ENCODE measurements at places on chromosomes 7 and 10.
A peak's percentile ranks its signal among the peaks of the same experiment; 100 is the strongest.

DNA sequence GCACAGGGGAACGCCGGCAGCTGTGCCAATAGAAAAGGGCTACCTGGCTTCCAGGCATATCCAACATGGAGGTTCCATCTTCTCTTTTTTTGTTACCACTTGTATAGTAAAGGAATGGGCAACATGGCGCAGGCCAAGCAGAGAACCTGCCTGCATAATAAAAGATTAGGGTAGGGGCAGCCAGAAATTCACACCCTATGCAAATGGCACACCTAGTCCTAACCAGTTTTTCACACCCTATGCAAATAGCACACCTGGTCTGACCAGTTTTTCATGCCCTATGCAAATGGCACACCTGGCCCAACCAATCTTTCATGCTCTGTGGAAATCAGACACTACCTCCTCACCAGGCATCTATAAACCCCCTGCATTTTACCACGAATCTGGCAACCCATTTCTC, 369.5 kb downstream of the IPMK start:
- DNase-seq = no peak

DNA sequence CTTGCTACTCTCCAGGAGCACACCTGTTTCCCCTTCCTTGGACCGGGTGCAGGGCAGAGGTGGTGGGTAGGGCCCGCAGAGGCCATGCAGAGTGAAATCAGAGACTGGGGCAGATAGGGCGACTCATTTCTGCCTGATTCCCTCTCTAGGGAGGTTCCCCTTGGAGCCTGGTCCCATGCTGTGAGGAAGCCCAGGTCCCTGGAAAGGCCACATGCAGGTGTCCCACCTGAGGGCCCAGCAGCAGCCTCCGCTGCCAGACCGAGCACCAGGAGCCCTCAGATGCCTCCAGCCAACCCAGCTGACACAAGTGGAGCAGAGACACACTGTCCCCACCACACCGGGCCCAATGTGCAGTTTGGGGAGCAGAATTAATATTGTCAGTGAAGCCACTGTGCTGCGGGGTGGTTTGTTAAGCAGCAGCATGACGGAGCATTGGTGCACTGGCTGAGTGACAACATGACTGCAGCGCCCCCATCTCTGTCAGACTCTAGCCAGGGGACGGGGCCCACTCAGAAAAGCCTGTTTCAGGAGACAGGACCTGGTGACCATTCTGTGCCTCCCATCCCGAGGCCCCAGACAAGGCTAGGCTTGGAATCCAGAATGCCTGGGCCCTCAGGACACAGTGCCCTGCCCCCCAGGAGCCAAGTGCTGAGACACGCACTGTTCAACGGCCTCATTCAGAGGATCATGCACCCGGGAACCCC, 30.4 kb upstream of the RET start:
- no peak for DNase-seq

GRCh38 chr7:120404042-120404441, 131.1 kb downstream of the KCND2 start:
- no peak for DNase-seq

- DNase-seq = no peak
Observed at GRCh38 chr7:4076701-4077294, 605.3 kb upstream of the FOXK1 start.

DNA sequence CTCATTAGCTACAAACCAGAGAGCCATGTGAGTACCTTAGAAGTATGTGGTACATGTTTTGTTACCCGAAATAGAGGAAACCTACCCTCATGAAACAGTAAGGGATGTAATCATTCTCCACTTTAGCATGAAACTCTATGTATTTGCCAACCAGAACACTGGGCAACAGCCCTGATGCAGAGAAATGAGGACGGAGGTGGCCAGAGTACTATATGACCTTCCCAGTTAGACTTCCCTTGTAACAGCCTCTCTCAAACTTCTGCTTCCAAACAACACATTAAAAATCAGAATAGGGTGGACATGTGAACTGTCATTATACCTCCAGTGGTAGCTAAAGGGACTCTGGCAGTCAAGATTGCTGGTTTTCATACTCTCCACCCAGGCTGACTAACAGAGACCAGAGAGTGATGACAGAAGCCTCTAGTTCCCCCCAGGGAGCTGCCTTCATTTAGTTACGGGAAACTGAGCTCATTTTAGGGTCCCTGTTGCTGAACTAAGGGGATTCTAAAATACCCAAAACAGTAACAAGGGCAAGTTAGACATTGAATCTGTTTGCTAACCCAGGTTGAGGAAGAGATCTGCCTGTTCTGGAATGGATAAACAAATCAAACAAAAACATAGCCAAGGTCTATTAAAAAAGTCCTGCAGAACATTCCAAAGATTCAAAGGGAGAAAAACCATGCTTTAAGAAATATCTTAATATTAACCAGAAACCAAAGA, 83.1 kb downstream of the VPS41 start:
- no peak for DNase-seq

GRCh38 chr7:136869001-136869961, 829 bp downstream of the CHRM2 start:
- DNase-seq = no peak

GRCh38 chr10:44513591-44513990, 128.7 kb upstream of the CXCL12 start:
- no peak for DNase-seq

DNA sequence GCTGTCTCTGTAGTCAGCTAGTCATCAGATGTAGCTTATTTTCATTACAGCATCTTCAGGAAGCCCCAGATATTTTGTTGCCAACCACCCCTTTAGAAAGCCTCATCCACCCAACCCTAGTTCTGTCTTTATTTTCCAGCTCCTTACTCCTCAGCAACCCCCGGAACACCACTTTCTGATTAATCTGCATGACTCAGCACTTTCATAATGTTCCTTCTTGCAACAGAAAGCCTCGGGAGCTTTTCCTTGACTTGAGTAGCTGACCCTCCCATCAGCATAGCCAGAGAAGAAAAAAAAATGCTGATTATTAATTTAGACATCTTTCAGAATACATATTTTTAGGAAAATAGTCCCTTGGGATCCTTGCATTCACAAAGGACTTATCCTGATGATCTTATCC, 244.0 kb upstream of the CXCL12 start:
- DNase-seq = no peak

DNA sequence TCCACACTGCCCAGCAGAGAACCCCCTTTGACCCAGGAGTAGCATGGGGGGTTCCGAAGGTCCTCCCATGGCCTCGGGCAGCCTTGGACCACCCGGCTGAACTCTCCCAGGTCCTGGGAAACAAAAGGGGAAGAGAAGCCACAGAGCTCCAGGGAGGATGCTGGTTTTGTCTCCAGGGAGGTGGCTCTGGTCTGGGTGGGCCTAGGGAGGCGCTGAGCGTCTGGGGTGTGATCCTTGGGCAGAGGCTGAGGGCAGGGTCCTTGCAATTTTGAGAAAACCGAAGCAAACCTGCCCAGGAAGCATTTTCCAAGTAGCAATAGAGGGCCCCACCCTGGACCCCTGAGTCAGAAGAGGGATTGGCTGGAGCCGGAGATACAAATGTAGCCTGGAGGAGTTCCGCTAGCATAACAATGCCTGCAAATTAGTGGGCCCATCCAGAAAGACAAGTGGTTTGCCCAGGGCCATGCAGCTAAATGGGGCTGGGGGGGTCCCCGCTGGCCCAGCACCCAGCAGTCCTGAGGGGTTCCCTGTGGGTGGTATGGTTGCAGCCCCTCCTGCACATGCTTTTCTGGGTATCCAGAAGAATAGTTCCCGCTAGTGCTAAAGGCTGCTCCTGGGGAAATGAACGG, 2.0 kb downstream of the UTF1 start:
- DNase-seq = no peak

DNA sequence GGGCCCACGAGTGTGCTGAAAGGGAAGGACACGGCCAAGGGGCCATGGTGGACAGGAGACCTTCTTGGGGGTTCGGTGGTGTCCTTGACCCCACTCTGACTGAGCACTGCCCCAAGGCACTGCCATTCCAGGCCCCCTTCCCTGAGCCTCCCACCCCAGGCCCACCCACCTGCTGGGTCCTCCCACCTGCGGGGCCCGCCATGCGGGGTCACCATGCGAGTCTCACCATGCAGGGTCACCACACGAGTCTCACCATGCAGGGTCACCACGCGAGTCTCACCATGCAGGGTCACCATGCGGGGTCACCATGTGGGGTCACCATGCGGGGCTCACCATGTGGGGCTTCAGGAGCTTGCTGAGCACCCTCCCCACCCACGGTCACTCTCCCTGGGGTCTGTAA, 76.3 kb downstream of the LHPP start:
- DNase-seq = no peak

- no peak for DNase-seq
Observed at GRCh38 chr7:24830440-24831050, 73.3 kb upstream of the GSDME start.

DNA sequence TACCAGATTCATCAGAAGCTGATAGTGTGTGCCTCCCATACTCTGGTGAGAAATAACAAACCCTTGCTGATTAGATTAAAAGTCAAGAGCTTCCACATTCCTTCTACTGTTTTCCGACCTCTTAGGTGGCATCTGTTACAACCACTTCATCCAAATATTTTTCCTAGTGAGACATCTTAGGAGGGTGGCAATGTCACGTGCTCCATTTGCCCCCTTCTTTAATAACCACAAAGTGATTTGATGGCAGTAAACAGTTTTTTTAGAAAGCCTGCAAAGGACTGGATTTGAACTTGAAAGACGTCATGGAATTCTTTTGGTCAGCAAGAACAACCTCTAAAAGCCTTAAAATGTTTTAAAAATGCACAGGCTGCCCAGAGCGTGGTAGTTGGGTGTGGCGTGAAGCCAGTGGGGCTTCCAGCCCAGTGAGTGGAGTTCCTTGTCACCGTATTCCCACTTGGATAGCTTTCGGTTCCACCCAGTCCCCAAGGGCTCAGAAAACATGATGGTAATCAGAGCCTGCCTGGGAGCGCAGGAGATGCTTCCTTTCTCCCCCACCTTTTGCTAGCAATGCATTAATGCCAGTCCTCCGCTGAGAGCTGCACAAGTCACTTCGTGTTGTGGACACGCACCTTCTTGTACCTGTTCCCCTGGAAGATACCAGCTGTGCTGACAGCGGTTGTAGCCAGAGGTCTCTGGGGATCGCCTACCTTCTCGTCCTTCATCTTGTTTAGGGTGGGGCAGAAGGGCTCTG, 256.4 kb downstream of the KIAA1217 start:
- DNase-seq = no peak

GRCh38 chr10:44745920-44746319, 165.2 kb upstream of the TMEM72 start:
- no peak for DNase-seq

DNA sequence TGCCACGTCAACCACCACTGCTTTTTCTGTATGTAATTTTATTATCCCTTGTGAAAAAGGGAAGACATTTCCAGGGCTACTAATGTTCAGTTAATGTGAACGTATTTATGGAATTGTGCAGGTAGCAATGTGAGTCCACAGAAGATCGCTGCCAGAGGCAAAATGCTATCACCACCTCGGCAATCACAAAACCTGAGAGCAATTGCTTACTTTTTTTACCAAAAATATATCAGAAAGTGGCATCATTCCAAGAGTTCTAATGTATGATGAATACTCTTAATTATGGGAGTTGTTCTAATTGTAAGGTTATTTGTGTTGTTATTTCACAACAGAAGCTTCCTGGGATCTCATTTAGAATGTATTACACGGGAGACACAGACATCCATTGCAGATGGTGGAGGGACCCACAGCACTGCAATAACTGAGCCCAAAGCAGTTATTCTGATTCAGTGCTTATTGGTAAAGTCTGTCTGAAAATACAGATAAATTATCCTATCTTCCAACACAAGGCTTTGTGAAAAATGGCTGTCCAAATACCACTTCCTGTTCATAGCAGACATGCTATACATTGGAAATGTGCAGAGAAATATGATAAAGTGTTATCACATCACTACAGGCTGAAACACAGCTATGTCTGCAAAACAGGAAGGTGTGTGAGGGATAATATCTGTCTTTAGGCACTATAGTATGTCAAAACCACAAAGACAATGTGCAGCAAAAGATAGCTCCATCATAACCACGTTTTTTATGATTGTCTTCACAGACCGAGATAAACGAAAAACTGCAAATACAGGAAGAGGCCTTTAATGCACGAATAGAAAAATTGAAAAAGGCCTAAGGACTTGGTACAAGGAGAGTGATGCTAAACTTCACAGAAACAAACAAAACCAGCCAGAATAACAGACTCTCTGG, 102.7 kb downstream of the CABCOCO1 start:
- DNase-seq = no peak

GRCh38 chr10:123393170-123393569, 239.0 kb downstream of the BUB3 start:
- no peak for DNase-seq

GRCh38 chr7:98617051-98617959, at the start of gene NPTX2:
TSS of gene NPTX2 (plus strand) at chr7:98617285. CDS start at chr7:98617462, 177 bp downstream.
- DNase-seq = peak; percentile 41

- DNase-seq = no peak
Observed at GRCh38 chr7:76330261-76330660, 27.8 kb downstream of the HSPB1 start.

DNA sequence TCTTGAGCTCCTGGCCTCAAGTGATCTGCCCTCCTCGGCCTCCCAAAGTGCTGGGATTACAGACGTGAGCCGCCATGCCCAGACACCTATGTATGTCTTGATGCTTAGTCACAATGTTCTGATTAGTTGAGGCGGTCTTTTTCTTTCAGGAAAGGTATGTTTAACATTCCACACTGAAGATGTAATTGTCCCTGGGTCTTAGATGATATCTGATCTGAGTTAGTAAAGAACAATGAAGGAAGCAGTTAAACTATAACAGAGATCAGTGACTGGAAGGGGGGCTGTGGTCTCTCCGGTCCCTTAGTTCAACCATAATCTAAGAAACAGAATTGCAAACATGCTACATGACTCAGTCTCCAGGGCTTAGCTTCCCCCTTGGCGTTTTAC, 31.5 kb upstream of the SH2D4B start:
- peak; percentile 11 for DNase-seq

GRCh38 chr10:87532696-87533095, 28.0 kb downstream of the MINPP1 start:
- no peak for DNase-seq

DNA sequence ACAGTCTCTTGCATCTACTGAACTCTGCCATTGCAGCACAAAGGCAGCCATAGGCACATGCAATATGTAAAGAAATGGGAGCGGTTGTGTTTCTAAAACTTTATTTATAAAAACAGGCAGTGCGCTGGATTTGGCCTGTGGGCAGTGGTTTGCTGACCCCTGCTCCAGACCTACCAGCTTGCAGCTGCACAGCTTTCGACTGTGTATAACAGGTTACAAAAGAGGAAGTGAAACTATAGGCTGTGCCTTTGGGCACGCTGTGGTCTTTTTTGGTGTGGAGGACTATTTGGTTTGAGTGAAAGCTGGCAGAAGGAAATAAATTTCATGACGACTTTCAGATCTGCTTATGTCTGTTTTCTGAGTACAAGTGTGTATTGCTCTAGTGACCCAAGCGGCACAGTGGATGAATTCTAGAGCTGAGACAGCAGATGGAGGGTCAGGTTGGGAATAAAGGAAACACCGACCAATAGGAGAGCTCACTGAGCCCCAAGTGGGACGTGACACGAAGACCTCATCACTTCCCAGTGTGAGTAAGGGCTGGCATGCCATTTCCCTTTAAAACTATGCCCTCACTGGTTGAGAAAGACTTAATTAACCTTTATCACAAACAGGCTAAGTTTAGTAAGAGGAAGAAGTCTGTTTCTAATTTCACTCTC, 152.7 kb downstream of the ANK3 start:
- no peak for DNase-seq

All from SW 1271 (cell line).